SW480 (cell line): ENCODE measurements at places on chromosomes 4 and X.

- no peak for DNase-seq
Measured at GRCh38 chrX:115233497-115234455, at the start of gene LRCH2. TSS of gene LRCH2 (minus strand) at chrX:115234096. CDS start at chrX:115234041, 55 bp downstream.

GRCh38 chrX:13069771-13070416, 25.5 kb upstream of the FAM9C start:
- no peak for DNase-seq

DNA sequence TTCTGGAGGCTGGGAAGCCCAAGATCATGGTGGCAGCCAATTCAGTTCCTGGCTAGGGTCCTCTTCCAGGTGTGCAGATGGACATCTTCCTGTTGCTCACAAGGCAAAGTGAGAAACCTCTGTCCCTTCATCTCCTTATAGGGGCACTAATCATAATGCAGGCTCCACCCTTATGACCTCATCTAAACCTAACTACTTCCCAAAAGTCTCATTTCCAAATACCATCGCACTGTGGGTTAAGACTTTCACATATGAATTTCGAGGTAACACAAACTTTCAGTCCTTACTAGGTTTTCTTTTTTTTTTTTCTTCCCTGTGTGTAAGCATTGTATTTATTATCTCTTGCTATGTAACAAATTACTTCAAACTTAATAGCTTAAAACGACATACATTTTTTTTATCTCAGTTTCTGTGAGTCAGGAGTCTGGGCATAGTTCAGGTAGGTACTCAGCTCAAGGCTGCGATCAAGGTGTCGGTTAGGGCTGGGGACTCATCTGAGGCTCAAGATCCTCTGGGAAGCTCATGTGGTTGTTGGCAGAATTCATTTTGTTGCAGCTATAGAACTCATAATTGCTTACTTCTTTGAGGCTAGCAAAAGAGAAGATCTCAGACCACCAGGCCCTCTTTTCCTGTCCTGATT, 204.7 kb upstream of the STK26 start:
- no peak for DNase-seq

- DNase-seq: no peak
Measured at GRCh38 chrX:78326401-78326800, 1.0 kb downstream of the CYSLTR1 start.

DNA sequence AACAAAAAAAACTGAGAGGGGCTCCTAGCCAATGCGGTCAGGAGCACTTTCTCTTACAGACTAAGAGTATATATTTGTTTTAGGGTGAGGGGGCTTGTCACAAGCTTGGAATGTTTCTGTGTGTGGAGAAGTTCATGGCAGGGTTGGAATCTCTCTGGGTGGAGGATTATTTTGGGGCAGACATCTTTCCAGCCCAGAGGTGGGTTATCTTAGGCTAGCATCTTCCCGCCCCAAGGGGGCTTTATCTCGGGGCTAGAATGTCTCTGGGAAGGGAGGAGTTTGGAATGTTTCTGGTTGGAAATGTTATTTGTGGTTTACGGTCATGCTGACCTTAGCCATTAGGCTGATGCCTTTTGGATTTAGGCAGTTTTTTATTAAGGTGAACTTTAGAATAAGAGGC, 205.7 kb downstream of the RELL1 start:
- no peak for DNase-seq

DNA sequence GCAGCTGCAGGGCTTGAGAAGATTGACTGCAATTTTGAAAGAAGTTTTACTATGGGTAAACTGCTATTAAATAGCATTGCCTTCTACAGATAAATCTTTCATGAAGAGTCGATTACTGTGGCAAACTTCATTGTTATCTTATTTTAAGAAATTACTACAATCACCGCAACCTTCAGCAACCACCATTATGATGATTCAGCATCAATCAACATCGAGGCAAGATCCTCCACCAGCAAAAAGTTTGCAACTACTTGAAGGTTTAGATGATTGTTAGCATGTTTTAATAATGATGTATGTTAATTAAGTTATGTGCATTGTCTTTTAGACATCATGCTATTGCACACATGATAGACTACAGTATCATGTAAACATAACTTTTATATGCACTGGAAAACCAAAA, 1511.0 kb downstream of the FSTL5 start:
- DNase-seq: no peak

GRCh38 chr4:148737061-148737770, 295.0 kb upstream of the NR3C2 start:
- no peak for DNase-seq
